ENCODE measurements at places on chromosomes 11 and 22.
A peak's percentile ranks its signal among the peaks of the same experiment; 100 is the strongest.

- no peak for DNase-seq
Measured at GRCh38 chr22:23053051-23053707, 17.1 kb upstream of the GNAZ start.

DNA sequence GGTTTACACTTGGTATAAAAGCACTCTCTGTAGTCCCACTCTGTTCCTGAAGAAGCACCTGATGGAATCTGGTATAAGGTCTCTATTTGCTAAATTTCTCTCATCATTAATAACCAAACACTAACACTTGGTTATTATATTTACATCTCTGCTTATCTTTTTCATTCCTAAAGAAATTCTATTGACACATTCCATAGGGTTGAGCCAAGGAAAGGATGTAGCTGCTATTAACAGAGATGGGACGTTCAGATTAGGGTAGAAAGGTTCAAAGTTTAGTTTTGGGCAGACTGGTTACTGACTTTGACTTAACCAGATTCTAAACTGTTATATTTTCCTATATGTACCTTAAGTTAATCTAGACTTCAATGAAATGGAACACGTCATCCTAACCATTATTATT lies 91.5 kb downstream of the RSF1 start:
- no peak for DNase-seq

- no peak for DNase-seq
Measured at GRCh38 chr22:32700191-32700882, 101.2 kb upstream of the TIMP3 start.

- DNase-seq = no peak
Measured at GRCh38 chr11:79019975-79020374, 420.9 kb downstream of the TENM4 start.

DNA sequence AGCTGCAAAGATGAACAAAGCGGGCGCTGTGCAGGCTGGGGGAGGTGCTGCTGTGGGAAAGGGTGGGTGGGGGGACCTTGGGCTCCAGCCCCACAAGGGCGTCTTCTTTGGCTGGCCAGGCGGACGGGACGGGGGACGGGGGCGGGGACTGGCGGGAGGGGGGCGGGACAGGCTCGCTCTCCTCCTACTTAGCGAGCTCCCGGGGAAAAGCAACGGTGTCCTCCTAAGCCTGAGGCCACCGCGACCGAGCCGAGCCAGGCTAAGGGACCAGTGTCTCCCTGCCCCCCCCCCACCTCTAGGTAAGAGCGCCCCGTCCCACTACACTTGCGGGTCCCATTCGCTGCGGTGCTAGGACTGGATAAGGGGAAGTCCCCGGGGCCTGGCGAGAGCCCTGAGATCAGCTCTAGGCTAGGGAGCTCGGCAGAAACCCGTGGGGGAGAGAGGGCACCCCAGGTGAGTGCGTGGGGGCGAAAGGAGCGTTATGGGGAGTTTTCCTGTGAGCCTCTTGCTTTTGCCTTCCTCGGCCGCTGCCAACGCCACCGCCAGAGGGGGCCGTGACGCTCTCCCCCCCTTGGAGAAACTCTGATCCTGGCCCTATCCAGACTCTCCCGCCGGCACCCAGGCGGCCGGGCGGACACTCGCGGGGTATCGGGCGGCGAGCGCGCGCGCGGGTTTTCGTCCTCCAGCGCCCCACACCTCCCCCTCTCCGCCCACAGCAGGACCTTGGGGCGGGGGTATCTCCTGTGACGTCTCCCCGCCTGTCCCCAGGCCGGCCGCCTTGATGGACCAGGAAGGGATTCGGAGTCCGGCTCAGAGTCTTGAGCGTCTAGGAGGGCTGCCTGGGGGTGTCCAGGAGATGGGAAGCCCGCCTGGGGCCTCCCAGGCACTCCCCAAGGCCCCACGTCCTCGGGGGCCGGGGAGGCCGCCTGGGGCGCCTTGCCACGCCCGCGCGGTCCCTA lies at the start of gene PHLDB1:
Gene PHLDB1, plus strand, starts transcription at position 215 of the 959 bp plus-strand sequence. CDS start 6,222 bp downstream, outside the sequence.
- DNase-seq = peak; percentile 39

- no peak for DNase-seq
Measured at GRCh38 chr11:126440276-126440675, 84.8 kb downstream of the ST3GAL4 start.
